ENCODE measurements at places on chromosomes 5 and 9.
A peak's percentile ranks its signal among the peaks of the same experiment; 100 is the strongest.

- peak; percentile 49 for DNase-seq
Measured at GRCh38 chr9:6054280-6055099, 39.1 kb upstream of the RANBP6 start.

GRCh38 chr9:17847908-17848307, 269.0 kb downstream of the SH3GL2 start:
- no peak for DNase-seq

DNA sequence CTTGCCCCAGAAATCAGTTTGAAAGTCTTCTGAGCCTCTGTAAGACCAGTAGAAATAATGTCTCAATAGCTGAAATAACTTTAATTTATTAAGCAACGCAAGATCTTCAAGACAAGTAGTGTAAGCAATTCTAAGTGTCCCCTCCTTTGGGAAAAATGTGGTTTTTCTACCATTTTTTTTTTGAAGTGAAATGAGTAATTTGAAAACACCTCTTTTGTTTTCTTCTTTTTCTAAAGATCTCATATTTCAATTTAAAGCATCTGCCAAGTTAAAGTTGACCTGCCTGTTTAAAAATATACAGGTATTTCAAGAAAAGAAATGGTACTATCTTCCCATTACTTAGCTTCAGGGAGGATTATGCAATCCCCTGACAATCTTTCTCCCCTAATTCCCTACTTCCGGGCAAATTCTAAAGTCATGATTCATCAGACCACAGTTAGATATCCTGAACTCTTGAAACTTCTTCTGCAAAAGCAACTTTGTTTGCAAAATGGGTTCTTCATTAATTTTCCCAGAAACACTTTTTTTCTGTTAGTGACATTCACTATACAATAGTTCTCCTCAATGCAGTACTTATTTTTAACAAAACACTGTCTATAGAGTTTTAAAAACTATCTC, 7.8 kb upstream of the ANXA1 start:
- peak; percentile 59 for DNase-seq

GRCh38 chr5:54516051-54516655, 1.4 kb upstream of the SNX18 start:
- no peak for DNase-seq

GRCh38 chr9:137611623-137612609, 6.4 kb downstream of the ARRDC1 start:
- DNase-seq = peak; percentile 56
